ENCODE measurements at places on chromosomes 2 and 18. TPM values are rescaled to one million over a fixed set of nuclear protein-coding genes. Genes with fewer than 3 reads are reported as not detected.
A peak's percentile ranks its signal among the peaks of the same experiment; 100 is the strongest.

Gene PSMA8
- 2.0 TPM for total RNA-seq

Gene CXCR1
- total RNA-seq: not detected

Gene DGUOK
- total RNA-seq: 97.6 TPM

Gene RTP5
- not detected for total RNA-seq

Gene SOX11
- total RNA-seq: not detected

Gene FBLN7
- total RNA-seq: 40.6 TPM

Gene MYO7B
- total RNA-seq: 0.75 TPM

DNA sequence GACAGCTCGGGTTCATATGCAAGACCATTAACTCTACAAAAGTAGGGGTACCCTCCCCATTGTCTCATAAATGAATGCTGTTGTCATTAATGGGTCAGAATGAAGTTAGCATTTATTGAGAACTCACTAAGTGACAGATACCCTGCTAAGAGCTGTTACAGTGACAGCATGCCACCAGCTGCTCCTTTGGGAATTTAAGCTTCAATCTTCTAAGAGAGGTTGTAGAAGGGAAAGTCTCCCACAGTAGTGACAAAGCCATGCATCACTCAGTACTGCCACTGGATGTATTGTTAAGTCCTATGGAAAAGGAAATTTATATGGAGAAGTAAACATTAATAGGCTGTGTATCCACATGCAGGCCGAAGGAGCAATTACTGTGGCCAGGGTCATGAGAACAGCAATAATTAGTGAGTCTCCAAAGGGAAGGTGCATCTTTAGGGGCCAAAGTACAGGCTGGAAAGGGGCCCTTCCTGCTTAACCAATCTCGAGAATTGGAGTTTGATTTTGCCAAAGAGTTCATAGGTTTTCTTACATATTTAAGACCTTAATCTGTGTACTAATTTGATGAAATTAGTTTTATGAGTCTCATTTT is 64.5 kb upstream of the FAM124B start:
- no peak for DNase-seq
- H3K27me3 ChIP-seq: no peaks in the 10 kb centered on the region
- H3K27ac ChIP-seq: no peak overlapping the region
- no peaks in the 10 kb centered on the region for H3K36me3 ChIP-seq

DNA sequence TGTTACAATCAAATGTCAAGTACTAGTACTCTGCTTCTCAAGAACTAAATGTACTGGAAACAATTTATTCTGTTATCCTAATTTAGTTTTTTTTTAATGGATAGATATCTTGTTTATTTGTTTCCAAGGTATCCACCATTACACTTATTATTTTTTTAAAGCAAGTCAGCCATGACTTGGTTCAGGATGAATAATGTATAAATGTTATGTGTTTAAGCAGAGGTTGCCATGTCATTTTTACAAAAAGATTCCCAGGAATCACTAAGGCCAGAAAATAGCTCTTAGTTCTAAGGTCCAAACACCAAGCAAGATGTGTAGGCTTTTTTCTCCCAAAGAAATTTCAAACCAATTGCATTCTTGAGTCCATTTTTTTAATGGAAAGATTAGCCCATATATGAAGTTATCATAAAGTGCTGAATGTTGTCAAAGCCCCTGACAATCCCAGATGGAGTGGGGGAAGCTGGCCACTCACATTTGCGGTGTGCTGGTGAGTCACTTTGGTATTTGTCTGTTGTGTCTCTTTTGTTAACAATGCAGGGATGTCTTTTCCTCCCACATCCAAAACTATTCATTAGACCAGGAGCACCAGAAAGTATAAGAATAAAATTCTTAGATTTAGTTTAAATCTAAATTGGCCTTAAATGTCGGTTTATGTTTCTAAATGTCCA is 158.9 kb downstream of the COL6A3 start:
- H3K27me3 ChIP-seq: peaks cover 10% of the 10 kb centered on the region
- no peak overlapping the region for H3K27ac ChIP-seq
- H3K36me3 ChIP-seq: no peaks in the 10 kb centered on the region
- H3K4me3 ChIP-seq: no peak overlapping the region

DNA sequence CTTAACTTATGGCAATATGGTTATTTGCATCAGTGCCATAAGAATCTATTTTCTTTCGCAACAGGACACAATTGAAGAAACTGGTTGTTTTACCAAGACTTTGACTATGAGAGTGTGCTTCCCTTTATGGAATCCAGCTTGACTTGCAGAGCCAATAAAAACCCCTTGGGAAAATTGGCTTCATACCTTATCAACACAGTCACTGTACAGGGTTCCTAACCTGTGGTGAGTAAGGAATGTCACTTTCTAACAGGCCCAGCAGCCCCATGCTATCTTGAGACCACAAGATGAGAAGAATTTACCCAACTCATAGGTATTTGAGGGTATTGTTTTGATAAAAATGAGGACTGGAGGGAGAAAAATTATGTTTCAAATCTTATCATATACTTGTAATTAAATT is 418.5 kb upstream of the MAP2 start:
- no peaks in the 10 kb centered on the region for H3K36me3 ChIP-seq
- no peak overlapping the region for H3K27ac ChIP-seq
- DNase-seq: no peak
- no peaks in the 10 kb centered on the region for H3K4me1 ChIP-seq
- no peak overlapping the region for H3K4me3 ChIP-seq

- H3K4me3 ChIP-seq: no peak overlapping the region
- no peaks in the 10 kb centered on the region for H3K36me3 ChIP-seq
- H3K4me1 ChIP-seq: no peaks in the 10 kb centered on the region
- no peak overlapping the region for H3K27ac ChIP-seq
- H3K27me3 ChIP-seq: peaks cover 29% of the 10 kb centered on the region
Measured at GRCh38 chr18:13890761-13891361, 24.5 kb downstream of the MC2R start.

DNA sequence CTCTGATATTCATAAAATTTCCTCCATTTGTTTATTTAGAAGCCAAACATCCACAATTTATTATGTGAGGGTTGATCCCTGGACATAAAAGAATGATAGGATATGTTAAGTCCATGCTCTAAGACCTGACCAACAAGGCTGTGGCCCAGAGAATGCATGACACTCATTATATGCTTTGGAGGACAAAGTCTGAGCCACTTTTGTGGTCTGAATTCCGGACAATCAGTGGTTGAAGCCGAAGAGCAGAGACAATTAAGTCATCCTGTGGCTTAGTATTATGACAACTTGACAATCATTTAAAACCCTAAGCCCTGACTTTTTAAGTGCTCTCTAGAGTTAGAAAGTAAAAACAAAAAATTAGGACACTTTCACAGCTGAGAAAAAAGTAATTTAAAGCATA is 483.3 kb downstream of the PLCL1 start:
- no peak overlapping the region for H3K4me3 ChIP-seq
- H3K36me3 ChIP-seq: no peaks in the 10 kb centered on the region
- no peak for DNase-seq

DNA sequence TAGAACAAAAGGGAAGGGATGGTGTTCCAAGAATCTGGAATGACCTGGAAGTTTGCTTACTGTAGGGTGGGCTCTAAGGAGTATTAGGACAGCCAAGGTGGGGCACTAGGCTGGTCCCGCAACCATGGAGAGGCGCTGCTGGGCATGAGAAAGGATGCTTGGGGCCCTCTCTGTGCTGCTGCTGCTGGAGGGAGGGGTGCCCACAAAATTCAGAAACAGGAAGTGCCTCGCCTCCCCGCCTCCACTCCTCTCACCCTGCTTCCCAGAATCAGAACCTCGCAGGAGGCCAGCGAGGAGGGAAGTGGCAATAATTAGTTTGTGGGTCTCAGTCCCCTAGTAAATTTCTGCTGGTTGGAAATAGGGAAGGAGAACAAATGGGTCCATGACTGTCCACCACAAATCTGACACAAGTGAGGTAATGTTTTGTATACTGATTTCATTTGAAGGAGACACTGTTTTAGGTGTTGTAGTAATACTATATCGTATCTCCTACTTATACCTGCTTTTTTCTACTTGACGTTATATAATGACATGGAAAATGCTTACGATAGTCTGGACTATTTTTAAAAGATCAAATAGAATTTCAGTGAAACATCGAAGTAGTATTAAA is 7.9 kb upstream of the PDCL3 start:
- peak; percentile 69 for DNase-seq
- H3K27me3 ChIP-seq: no peaks in the 10 kb centered on the region
- peak overlapping the region; percentile 50 for H3K4me3 ChIP-seq
- peak overlapping the region; percentile 83 for H3K27ac ChIP-seq
- H3K4me1 ChIP-seq: peaks cover 19% of the 10 kb centered on the region

DNA sequence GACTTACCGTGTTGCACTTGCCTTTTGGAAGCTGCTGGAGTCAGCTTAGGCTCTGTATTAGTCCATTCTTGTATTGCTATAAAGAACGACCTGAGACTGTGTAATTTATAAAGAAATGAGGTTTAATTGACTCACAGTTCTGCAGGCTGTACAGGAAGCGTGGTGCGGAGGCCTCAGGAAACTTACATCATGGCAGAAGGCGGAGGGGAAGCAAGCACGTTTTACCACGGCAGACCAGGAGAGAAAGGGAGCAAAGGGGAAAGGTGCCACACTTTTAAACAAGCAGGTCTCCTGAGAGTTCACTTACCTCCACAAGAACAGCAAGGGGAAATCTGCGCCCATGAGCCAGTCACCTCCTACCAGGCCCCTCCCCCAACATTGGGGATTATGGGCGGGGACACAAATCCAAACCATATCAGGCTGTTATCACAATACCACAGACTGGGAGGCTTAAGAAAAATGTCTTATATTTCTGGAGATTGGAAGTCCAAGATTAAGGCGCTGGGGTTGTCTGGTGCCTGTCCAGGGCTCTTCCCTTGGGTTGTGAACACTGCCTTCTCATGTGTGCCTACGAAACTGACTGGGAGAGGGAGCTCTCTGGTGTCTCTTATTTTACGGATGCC is 3.6 kb upstream of the D2HGDH start:
- H3K4me3 ChIP-seq: peak overlapping the region; percentile 36
- peak overlapping the region; percentile 92 for H3K27ac ChIP-seq
- peaks cover 44% of the 10 kb centered on the region for H3K4me1 ChIP-seq
- no peaks in the 10 kb centered on the region for H3K27me3 ChIP-seq

GRCh38 chr18:45370255-45371010 is 244.8 kb upstream of the SLC14A2 start:
- no peak for DNase-seq
- no peaks in the 10 kb centered on the region for H3K4me1 ChIP-seq
- no peak overlapping the region for H3K27ac ChIP-seq
- no peaks in the 10 kb centered on the region for H3K36me3 ChIP-seq

- no peak overlapping the region for H3K4me3 ChIP-seq
- no peak overlapping the region for H3K27ac ChIP-seq
- H3K27me3 ChIP-seq: no peaks in the 10 kb centered on the region
- peaks cover 4% of the 10 kb centered on the region for H3K36me3 ChIP-seq
- no peaks in the 10 kb centered on the region for H3K4me1 ChIP-seq
- DNase-seq: no peak
Measured at GRCh38 chr2:20607446-20607845, 43.5 kb downstream of the HS1BP3 start.

DNA sequence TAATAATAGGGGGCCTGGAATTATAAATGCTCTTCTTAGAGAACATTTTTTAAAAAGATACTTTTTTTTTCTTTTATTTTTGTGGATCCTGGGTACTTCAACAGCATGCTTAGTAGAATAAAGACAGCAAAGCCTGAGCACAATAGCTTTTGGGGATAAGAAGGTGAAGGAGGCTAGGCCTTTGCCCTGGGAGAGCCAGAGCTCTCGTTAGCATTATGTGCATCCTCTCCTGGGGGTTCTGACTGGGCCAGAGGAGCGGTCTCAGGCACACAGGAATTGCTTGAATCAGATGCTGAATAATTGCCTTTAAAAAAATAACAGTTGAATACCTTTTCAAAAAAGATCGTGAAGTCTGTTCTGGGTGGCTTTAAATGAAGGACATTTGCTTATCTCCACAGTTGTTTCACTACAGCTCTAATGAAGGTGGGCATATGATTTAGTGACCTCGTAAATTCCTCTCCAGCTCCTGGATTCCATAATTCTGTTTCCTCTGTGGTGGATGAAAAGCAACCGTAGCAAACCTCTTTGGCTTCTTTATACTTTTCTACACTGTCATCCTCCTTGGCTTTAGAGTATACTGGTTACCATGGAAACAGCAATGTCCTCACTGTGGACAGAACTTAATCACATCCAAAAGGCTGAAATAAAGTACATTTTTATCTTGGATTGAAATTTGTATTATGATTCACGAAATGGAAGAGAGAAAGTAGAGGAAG is 133.8 kb downstream of the MAIP1 start:
- H3K36me3 ChIP-seq: no peaks in the 10 kb centered on the region
- H3K4me1 ChIP-seq: no peaks in the 10 kb centered on the region
- no peak for DNase-seq
- peaks cover 10% of the 10 kb centered on the region for H3K27me3 ChIP-seq
